ENCODE measurements at places on chromosomes 1 and 21.

DNA sequence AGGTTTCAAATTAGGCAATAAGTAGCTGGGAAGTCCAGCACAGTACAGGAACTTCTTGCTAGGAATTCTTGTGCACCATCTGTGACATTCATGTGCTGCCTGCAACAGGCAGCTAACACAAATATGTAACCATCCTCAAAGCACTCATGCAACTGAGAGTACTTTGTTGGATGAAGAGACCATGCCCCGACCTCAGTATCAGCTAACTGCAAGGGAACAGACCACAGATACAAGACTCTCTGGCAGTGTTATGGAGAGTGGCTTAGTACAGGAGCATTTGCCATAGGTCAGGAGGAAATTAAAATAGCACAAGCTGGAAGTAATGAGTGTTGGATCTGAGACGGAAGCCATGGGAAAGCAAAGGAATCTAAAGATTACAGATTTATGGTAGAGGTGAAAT is 123.6 kb downstream of the LRRC53 start:
- no peak for DNase-seq

DNA sequence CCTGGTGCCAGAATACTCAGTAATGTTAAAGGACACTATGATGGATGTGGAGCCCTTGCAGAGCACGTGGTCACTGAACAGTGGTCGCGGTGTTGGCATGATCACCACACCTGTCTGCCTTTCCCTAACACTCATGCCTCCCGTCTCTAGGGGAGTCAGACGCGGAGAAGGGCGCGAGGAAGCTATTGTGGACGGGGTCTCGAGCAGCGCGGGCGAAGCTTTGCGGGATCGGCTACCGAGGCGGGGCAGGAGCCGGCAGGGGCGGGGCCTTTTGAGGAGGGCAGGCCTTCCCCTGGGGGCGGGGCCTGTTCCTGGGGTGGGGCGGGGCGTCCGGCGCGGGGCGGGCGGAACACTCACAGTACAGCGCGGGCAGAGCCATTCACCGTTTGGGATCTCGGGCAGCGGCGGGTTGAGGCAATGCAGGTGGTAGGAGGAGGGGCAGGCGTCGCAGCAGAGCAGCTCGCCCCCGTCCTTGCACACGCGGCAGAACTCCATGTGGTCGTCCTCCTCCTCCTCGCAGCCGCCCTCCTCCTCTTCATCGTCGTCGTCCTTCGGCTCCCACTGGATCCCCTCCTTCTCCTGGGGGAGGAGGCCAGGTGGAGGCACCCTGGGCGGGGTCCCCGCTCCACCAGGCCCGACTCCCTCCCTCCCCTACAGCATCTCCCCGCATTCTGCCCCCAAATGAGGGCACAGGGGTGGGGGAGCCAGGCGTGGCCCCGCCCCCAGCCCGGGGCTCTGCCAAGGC is 31.5 kb downstream of the CHD5 start:
- peak; percentile 68 for DNase-seq

- no peak for DNase-seq
Measured at GRCh38 chr1:19483261-19483660, 2.1 kb downstream of the CAPZB start.

- no peak for DNase-seq
Measured at GRCh38 chr1:156379420-156380165, 10.6 kb downstream of the RHBG start.

DNA sequence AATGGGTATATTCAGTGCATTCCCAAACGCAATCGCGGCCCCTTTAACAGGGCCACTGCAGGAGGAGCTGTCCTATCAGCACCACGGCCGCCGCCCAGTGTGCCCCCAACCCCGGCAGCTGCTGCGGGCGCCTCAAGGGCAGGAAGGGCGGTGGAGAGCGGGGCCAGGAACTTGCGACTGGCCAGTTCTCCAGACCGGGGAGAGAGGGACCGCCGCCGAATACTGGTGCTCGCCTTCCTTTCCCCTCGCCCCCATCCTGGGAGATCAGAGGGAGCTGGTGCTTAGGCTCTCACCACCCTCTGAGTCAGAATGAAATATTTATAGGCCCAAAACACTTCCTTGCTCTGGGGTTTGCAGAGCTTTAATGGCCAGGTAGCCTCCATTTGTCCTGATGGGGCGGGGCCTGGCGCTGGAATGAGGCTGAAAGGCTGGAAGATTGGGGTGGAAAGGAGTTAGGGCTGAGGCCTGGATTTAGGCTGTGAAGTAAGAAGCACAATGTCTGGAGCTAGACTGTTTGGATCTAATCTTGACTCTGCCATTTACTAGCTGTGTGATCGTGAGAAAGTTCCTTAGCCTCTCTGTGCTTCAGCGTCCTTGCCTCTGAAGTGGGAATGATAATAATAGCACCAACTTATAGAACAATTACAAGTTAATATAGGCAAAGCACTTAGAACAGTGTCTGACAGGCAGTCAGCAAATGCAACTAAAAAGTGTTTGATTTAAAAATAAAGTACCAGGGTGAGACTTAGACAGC is 75.5 kb downstream of the NAV1 start:
- DNase-seq, result no peak
